ENCODE measurements at places on chromosomes 7 and 10. TPM values are rescaled to one million over a fixed set of nuclear protein-coding genes. Genes with fewer than 3 reads are reported as not detected.

The MKI67 gene
- 3.9 TPM for total RNA-seq

The FAM25C gene
- not detected for total RNA-seq

The AKR1B1 gene
- 68.7 TPM for total RNA-seq

The PNLIPRP1 gene
- total RNA-seq = 2.1 TPM

The PURB gene
- 21.9 TPM for total RNA-seq

The METTL27 gene
- 3.1 TPM for total RNA-seq

The LIPN gene
- total RNA-seq = not detected

Measured in mucosa of gallbladder (tissue), 1 donor.